Astrocyte (in vitro differentiated cells and primary cell): ENCODE measurements at places on chromosomes 2 and 18.

DNA sequence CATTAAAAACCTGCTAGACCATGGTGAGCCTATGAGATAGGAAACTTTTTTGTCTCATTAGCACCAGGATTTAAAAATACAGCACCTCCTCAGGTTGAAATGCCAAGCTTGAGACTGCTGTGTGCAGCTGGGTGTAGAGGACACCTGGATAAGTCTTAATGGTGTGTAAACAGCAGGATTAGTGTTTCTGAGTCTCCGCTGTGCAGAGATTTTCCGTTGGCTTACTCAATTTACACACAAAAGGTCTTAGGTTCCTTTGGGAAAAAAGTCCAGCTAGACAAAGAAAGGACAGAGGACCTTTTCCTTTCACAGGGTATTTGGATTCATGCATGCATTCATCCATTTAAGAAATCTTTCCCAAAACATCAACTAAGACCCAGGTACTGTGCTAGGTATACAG is 168.1 kb downstream of the NRXN1 start:
- no peak for DNase-seq

DNA sequence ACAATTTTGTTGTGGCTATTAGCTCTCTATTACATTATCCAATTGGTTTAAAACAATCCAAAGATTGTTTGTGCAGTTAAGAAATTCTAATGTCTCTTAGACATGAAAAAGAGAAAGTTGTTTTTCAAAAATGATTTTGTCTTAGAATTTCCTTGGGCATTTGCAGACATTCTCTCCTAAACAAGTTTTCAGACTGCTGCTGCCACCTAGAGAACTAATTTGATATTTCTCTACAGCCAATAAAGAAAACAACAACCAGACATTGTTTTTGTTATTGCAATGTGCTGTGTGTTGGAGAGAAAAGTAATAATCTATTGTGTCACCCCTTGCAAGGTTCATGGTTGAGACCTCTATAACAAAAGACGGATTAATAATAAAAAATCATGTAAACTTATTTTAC is 119.0 kb upstream of the SYT4 start:
- no peak for DNase-seq

GRCh38 chr2:39524756-39525635 is 87.9 kb upstream of the MAP4K3 start:
- DNase-seq: no peak

DNA sequence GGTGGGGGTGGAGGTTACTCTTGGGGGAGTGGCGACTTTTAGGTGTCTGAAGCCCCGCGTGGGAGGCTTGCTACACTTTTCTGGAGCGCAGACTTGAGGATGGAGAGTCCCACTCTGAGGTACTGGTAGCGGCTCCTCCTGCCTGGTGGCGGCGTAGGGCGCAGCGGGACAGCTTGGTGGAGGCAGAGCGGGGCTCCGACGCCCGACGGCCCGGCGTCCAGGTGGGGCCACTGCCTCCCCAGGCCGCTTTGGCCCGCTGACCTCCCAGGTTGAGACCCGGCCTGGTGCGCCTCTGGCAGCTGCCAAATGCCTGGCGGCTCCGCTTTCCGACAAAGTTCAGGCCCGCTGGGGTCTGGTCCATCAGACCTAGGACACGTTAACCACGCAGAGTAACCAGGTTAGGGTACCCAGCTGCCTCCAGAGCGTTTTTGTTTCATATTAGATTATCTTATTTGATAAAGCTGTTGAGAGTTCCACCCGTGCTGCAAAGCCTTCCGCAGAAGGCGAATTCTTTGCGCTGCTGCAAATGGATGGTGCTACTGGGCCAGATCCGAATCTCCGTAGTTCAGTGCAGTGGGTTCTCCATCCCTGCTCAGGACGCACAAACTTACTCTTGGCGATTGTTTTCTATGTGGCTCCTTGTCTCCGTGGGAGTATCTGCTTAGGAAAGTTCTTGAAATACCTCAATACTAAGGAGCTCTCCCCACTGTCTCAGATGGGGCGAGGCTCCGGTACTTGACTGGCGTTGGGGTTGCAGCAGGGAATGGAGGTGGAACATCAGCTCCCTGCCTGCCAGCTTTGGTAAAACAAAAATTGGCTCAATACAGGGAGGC is 405.9 kb downstream of the XIRP2 start:
- peak; percentile 34 for DNase-seq

- no peak for DNase-seq
These were observed 99.4 kb downstream of the TMEM17 start for GRCh38 chr2:62406573-62407043.

DNA sequence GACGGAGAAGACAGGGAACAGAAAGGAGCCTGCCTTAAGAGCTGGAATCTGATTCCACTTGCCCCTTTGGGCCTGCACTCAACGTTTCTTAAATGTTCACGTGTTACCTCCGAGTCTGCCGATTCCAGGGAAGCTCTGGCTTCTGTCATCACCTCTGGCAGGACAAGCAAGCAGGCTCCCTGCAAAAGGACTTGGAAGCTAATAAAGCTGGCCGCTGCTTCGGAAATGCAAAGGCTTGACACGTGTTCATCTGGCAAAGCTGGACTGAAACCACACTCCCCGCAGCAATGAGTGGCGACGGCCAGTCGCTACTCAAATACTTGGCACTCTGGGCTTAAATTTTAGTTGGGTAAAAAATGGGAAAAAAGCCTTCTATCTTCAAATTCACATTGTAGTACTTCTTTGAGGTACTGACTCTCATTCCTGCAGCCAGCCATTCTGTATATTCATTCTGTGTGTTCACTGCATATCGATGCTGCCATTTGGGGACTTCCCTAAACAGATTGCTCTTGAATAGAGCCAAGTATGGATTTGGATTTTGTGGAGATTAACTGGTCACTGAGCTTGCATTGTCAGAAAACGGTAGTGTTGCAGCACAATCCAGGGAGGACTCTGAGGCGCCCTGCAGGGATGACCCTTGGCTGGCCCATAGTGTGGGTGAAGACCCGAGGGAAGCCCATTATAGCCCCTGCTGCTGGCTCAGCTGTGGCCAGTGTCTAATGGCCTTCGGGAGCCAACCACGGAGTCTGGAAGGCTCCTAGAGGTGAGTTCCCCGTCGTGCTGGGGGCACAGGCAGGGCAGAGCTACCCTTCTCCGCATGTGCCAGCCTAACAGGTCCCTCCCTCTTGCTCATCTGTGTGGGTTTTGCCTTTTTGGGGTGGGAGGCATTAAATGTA is 231.5 kb downstream of the PRKCE start:
- peak; percentile 39 for DNase-seq

DNA sequence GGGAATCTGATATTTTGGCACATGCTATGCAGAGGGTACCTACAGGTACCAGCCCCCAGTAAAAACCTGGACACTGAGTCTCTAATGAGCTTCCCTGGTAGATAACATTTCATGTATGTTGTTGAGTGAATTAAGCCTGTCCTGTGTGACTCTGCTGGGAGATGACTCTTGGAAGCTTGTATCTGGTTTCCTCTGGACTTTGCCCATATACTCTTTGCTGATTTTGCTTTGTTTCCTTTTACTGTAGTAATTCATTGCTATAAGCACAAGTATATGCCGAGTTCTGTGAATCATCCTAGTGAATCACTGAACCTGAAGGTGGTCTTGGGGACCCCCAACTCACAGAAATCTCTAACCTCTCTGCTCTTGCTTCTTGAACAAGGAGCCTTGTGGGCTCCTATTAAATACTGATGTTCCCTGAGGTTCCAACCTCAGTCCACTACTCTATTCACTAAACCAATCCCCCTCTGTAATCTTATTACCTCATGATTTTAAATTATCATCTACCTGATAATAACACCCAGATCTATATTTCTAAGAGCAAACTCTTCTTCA is 94.3 kb upstream of the WDSUB1 start:
- no peak for DNase-seq

GRCh38 chr2:207390302-207391095 is 139.3 kb upstream of the CREB1 start:
- DNase-seq: no peak

DNA sequence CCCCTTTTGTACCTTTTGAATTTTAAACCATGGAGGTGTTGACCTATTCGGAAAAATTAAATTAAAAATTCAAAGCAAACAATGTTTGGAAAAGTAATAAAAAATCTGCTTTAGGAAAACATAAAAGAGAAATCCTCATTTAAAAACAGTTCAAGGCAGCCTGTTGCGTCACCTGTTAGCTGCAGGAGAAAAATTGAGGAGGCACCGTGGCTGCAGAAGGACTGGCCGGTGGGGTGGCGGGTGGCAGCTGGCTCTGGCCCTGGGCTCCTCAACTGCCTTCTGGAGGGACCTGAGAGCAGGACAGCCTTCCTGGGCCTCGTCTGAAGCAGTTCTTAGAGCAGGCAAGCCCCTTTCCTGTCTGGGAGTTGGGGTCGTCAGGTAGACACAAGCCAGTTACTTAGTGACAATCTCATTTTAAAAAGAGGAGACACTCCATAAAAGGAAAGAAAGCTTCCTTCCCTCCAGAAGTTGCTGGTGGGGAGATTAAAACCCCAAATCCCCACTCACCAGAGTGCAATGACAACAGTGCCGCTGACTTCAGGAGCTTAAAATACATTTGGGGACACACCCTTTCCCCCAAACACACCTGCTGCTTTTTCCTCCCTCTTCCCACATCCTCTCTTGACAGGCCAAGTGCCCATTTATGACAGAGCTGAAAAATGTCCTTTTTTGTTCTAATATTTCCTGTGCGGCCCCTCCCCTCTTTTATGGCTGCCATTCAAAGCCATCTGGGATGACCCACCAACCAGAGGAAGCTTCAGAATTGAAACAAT is 9.7 kb downstream of the ZBTB7C start:
- DNase-seq: no peak

- no peak for DNase-seq
These were observed 87.7 kb upstream of the SIX2 start for GRCh38 chr2:45096996-45097395.

DNA sequence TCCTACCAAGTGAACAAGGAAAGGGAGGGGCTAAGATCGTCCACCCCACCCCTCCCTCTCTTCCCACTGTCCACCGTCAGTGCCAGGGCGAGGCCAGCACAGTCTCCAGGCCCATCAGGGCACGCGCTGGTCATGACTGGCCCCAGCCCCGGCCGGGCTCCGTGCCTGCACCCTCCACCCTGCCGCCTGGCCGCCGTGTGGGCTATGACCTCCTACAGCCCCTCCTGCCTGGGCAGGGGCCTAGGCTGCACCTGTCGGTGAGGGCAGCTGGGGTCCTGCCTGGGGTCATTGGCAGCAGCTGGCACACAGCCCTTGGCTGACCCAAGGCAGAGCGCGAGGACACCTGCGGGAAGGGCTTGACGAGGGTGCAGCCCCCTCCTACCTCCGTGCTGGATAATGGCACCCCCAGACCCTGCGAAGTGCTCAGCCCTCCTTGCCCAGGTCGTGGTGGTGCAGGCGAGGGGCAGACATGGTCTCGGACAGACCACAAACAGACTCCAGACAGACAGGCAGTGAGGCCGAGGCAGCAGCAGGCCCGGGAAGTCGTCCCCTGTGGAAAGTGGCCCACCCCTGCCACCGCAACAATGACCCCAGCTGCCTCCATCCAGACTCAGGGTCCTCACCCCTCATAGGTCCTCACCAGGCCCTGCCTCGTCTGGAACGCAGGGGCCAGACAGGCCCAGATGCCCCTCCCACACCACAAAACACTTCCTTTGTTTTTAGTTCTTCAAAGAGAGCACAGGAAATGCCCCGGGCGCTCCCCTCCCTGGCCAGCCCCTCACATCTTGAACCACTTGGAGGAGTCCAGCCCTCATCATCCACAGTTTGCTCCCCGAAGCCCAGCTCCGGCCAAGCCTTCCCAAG is 43.1 kb upstream of the GPC1 start:
- no peak for DNase-seq

- DNase-seq: peak; percentile 3
These were observed 319.4 kb upstream of the SLC39A10 start for GRCh38 chr2:195337597-195337996.

DNA sequence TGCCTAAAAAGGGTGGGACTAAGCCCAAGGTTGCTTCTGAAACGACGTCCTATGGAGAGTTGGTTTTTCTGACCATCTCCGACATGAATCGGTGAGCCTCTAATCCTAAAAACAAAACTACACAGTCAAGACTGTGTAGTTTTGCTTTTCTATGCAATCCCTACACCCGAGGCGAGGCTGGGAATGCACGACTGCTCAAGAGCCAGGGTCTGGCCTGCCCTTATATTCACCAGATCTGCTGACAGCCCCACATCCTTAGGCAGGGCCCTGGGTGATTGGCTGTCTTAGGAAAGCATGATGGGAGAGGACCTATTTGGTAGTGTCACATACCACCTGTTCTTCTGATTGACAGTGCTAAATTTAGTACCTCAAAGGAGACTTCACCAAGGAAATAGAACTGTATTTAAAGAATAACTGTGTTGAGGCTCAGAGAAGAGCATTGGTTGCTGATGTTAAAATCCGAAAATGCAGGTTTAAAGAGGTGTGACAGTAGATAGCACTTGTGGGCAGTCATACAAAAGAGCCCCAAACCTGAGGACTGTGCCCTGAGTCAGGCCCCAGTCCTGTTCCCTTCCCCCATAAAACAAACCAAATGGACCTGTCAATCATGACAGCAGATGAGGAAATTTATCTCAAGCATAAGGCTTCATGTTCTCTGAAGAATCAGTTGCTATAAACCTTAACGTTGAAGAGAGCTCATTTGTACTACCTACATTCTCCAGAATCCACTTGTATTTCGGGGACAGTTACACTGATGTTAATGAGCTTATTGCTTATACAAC is at the start of gene TTN:
TSS of gene TTN (minus strand) at position 197 of the 782 bp plus-strand sequence. CDS start 2,781 bp downstream, outside the sequence.
- DNase-seq: no peak

DNA sequence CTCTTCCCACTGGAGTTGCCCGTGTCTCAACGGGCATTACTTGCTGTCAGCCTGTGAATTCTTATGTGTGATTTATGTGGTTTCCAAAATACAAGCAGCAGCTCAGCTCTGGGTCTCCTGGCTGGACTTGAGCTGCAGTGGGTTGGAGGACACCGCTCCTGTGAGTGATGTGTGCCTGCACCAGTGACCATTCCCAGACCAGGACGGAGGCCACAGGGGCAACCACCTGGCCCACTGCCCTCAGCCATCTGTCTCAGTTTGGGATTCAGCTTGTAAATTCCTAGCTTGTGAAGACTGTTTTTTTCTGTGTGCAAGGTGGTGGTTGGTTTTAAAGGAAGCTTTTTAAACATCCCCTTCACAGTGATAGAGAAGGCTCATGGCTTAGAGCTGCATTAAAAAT is 261.0 kb downstream of the BCL2 start:
- no peak for DNase-seq

DNA sequence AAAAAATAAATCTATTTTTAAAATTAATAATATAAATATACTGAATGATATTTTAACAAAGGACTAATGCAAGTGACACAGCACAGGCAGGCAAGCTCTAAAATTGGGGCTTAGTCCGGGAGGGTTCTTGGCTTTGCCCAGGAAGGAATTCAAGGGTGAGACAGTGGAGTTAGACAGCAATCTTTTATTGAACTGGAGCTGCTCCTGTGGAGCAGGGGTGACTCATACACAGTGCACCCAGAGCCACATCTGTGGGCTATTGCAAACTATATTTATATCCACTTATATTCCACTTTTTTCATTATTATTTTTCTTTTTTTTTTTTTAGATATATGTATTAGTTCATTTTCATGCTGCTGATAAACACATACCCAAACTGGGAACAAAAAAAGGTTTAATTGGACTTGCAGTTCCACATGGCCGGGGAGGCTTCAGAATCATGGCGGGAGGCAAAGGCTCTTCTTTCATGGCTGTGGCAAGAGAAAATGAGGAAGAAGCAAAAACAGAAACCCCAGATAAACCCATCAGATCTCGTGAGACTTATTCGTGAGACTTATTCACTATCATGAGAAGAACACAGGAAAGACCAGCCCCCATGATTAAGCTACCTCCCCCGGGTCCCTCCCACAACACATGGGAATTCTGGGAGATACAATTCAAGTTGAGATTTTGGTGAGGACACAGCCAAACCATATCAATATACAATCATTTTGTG is 437.1 kb downstream of the BCL11A start:
- no peak for DNase-seq

GRCh38 chr2:12326449-12327190 is 390.1 kb upstream of the TRIB2 start:
- DNase-seq: no peak

GRCh38 chr2:231387904-231388724 is 7.4 kb upstream of the B3GNT7 start:
- peak; percentile 62 for DNase-seq
